ENCODE measurements at places on chromosomes 4 and X.

GRCh38 chr4:183872531-183872930 lies 32.6 kb upstream of the STOX2 start:
- no peaks in the 10 kb centered on the region for H3K36me3 ChIP-seq
- no peaks in the 10 kb centered on the region for H3K27me3 ChIP-seq
- H3K27ac ChIP-seq, result no peak overlapping the region
- H3K4me3 ChIP-seq, result no peak overlapping the region

DNA sequence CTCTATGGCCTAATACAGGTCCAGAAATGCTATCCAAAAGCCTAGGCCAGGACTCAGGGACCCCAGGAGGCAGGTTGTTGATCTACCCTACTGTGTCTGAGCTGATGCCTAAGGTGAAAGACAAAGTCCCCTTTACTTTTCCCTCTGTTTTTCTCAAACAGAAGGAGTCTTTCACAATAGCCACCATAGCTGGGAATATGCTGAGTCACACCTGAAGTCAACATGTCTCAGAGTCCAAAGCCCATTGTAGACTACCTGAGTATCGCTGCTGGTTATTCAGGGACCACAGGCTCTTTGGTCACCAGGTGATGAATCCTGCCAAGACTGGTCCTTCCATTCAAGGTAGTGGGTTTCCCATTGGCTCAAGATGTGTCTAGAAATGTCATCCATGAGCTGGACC lies 562.2 kb downstream of the ACTRT1 start:
- H3K4me3 ChIP-seq, result no peak overlapping the region
- H3K27me3 ChIP-seq, result no peaks in the 10 kb centered on the region
- no peak overlapping the region for H3K27ac ChIP-seq
- no peak for DNase-seq

DNA sequence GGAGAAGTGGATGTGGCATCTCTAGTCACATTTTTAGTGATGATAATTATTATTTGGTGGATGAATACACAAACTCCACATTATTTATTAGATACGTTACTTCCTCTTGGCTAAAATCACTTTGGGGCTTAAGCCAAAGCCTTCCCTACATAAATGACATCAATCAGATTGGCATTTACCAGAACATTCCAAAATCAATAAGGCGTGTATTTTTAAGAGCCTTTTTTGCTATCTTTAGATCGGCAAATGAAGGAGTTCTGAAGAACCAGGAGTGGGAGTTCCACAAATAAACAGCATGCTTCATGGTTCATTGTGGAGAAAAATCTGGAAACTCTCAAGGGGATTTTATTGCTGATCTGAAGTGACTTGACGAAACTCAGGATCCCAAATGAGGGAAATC lies 89.7 kb downstream of the AMELX start:
- no peaks in the 10 kb centered on the region for H3K36me3 ChIP-seq
- no peak overlapping the region for H3K27ac ChIP-seq
- no peak for DNase-seq
- peaks cover 8% of the 10 kb centered on the region for H3K27me3 ChIP-seq

DNA sequence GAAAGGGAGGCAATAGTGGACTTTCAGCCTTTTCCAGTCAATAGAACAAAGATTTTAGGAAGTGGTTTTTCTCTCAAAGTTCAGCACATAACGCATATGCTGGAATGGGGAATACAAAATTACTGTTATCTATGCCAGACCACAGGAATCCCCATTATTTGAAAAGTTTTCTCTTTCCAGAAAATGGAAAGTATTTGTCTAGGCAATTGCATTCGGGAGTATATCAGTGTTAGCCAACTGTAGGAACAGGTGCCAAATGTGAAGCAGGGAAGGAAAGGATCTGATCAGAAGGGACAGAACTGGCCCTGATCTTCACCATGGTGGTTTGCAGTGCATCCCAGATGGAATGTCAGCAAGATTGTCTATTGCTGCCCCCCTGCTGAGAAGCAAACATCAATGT lies 213.6 kb downstream of the CPE start:
- H3K27me3 ChIP-seq, result no peaks in the 10 kb centered on the region
- H3K27ac ChIP-seq, result no peak overlapping the region
- H3K4me1 ChIP-seq, result no peaks in the 10 kb centered on the region
- no peak overlapping the region for H3K4me3 ChIP-seq
- DNase-seq, result no peak

DNA sequence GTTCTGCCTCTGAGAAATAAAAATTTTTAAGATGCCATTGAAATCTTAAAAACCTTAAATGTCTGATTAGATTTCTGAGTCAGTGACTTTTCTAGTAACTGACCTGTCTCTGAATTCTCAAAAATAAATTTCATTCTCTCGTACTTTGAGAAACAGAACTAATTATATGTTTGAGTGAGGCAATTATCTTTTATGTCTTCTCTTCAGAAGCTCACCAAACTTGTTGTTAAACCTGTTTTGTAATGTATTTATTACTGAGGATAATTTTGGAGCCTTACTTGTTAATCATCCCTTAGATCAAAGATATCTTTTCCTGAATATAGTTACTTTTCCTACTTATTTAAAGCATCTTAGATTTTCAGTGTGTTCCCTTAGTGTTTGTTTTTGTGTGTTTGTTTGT lies 64.5 kb upstream of the MMAA start:
- H3K4me3 ChIP-seq, result no peak overlapping the region
- no peaks in the 10 kb centered on the region for H3K36me3 ChIP-seq
- no peak for DNase-seq

- no peak for DNase-seq
- H3K4me3 ChIP-seq, result no peak overlapping the region
- H3K4me1 ChIP-seq, result peaks cover 25% of the 10 kb centered on the region
- peaks cover 3% of the 10 kb centered on the region for H3K36me3 ChIP-seq
Measured at GRCh38 chr4:153787061-153787560, 1.8 kb downstream of the SFRP2 start.

- H3K27me3 ChIP-seq, result no peaks in the 10 kb centered on the region
- no peaks in the 10 kb centered on the region for H3K36me3 ChIP-seq
- no peak overlapping the region for H3K4me3 ChIP-seq
Measured at GRCh38 chr4:184587701-184588100, 61.5 kb downstream of the CASP3 start.

DNA sequence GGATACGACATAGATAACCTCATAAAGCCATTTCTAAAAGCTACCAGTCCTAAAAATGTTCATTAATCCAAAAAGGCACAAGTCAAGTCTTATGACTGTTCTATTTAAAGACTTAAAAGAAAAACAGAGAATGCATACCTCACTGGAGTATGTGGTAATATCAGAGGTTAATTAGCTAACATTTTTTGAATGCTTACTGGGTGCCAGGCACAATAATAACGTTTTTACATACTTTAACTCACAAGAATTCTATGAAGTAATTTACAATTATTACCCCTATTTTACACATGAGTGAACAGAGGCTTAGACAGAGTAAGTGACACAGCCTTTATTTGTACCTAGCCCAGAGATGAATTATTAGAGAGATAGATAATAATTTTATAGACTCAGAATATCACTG lies 207.5 kb downstream of the PDGFC start:
- DNase-seq, result no peak
- no peak overlapping the region for H3K4me3 ChIP-seq
- no peaks in the 10 kb centered on the region for H3K27me3 ChIP-seq
- H3K4me1 ChIP-seq, result no peaks in the 10 kb centered on the region
- H3K36me3 ChIP-seq, result no peaks in the 10 kb centered on the region
- no peak overlapping the region for H3K27ac ChIP-seq

- DNase-seq, result no peak
- H3K4me3 ChIP-seq, result no peak overlapping the region
- H3K4me1 ChIP-seq, result peaks cover 1% of the 10 kb centered on the region
- no peak overlapping the region for H3K27ac ChIP-seq
- peaks cover 4% of the 10 kb centered on the region for H3K27me3 ChIP-seq
- no peaks in the 10 kb centered on the region for H3K36me3 ChIP-seq
Measured at GRCh38 chr4:174358829-174359228, 75.1 kb downstream of the CEP44 start.

GRCh38 chrX:3076416-3076991 lies 35.2 kb downstream of the ARSF start:
- no peak overlapping the region for H3K4me3 ChIP-seq
- H3K4me1 ChIP-seq, result no peaks in the 10 kb centered on the region
- H3K36me3 ChIP-seq, result no peaks in the 10 kb centered on the region
- H3K27ac ChIP-seq, result no peak overlapping the region
- peaks cover 11% of the 10 kb centered on the region for H3K27me3 ChIP-seq
- DNase-seq, result no peak

DNA sequence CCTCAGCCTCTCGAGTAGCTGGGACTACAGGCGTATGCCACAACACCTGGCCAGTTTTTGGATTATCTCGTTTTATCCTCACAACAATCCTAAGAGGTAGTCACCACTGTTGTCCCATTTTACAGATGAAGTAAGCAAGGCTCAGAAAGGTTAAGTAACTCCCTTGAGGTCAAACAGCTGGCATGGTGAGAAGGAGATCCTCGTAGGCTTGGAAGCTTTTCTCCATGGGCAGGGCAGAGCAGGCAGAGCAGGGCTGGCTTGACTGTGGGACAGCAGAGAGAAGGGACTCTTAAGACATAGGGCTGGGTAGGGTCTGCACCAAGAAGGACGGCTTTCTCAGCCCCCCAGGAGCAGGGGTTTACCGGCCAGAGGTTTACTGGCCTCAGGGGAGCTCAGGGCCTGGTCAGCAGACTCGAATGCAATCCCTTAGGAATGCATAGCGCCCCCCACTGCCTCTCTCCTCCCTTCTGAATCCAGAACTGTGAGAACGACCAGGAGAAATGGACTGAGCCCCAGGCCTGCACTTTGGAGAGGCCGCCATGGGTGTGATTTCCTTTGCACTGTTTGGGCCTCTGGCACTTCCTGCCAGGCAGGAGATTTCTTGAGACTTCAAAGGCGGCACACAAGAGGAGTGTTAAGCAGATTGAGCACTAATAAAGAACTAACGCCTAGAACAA lies 14.0 kb upstream of the CDKN2AIP start:
- no peak for DNase-seq
- no peaks in the 10 kb centered on the region for H3K36me3 ChIP-seq
- peaks cover 2% of the 10 kb centered on the region for H3K4me1 ChIP-seq
- H3K4me3 ChIP-seq, result no peak overlapping the region

- H3K4me3 ChIP-seq, result no peak overlapping the region
- H3K4me1 ChIP-seq, result no peaks in the 10 kb centered on the region
- DNase-seq, result no peak
- no peak overlapping the region for H3K27ac ChIP-seq
- H3K36me3 ChIP-seq, result no peaks in the 10 kb centered on the region
- H3K27me3 ChIP-seq, result no peaks in the 10 kb centered on the region
Measured at GRCh38 chr4:109011241-109012026, 248.6 kb upstream of the ETNPPL start.

DNA sequence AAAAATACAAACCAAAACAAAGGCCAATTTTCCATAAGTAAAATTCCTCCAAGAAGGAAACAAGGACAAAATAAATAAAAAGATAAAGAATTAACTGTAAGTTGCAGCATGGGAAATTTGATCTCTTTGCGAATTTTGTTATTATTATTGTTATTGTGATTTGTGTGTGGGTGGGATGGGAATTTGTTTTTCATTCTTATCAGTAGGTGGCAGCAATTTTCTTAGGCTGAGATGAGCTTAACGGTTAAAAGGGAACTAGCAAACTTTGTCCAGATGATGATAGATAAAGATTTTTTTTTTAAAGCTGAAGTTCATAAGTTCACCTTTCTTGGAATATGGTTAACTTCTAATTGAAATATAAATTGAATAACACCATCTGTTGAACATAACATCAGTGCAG lies 83.2 kb upstream of the IL1RAPL2 start:
- H3K27ac ChIP-seq, result no peak overlapping the region
- no peak overlapping the region for H3K4me3 ChIP-seq
- peaks cover 9% of the 10 kb centered on the region for H3K27me3 ChIP-seq
- no peak for DNase-seq

DNA sequence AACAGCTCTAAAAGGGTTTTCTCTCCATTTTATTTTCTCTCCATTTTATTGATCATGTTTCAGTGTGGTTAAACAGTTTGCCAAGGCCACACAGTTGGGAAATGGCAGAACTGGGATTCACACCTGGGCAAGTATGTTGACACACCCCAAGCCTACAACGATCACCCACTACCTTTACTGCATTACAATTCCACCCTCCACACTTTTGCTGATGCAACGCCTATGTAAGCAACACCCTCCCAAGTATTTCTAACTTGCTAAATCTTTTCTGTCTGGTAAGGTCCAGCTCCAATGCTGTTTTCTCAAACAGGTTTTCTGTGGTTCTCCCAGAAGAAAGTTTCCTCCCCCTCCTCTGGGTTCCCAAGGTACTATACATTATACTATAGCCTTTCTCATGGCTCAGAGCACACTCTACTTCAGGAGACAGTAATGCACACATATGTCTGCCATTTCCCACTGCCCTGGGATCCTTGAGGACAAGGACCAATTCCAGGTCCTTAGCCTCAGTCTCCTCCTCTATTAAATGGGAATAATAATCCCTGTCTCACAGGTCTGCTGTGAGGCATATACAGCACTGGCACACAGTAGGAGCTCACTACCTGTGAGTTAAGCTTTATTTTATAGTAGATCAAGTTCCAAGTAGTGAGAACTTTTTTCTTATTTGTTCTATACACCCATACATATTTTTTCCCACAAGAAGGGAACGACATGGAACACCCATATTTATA lies 27.9 kb downstream of the IQSEC2 start:
- H3K4me3 ChIP-seq, result no peak overlapping the region
- no peaks in the 10 kb centered on the region for H3K27me3 ChIP-seq
- no peaks in the 10 kb centered on the region for H3K36me3 ChIP-seq
- no peak overlapping the region for H3K27ac ChIP-seq
- no peaks in the 10 kb centered on the region for H3K4me1 ChIP-seq
- DNase-seq, result no peak

DNA sequence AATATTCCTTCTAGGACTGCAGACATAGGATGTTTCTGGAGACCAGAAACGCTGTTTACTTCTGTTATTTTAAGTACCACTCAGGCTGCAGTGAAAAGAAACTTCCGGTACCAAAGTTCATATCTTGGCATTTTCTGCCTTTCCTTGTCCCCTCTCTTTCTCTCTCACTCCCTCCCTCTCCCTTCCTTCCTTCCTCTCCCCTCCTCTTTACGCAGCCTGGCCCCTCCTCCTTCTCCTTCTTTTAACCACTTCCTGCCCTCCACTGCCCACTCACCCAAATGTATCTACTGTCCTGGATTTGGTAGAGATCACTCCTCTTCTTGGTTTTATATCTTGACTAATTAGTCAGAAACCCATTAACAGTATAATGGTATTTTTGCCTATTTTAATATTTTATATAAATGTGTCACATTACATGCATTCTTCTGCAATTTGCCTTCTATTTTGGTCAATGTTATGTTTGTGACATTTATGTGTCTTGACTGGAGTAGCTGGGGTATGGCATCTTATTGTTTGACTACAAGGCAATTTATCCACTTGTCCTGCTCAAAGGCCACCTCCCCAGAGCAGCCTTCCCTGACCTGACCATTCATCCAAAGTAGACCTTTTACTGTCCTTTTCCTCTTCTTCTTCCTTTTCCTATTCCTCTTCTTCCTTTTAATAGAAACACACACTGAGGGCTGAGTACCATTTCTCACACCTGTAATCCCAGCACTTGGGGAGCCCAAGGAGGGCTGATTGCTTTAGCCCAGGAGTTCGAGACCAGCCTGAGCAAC lies 56.9 kb downstream of the BCOR start:
- peaks cover 16% of the 10 kb centered on the region for H3K4me1 ChIP-seq
- peaks cover 3% of the 10 kb centered on the region for H3K27me3 ChIP-seq
- H3K27ac ChIP-seq, result no peak overlapping the region
- H3K36me3 ChIP-seq, result no peaks in the 10 kb centered on the region
- peak overlapping the region; percentile 51 for H3K4me3 ChIP-seq
